ENCODE measurements at places on chromosomes 4 and X.

GRCh38 chr4:37780444-37781130 lies 45.9 kb upstream of the PGM2 start:
- DNase-seq: peak; percentile 5

- no peak for DNase-seq
Observed at GRCh38 chrX:8306291-8306925, 135.3 kb upstream of the VCX2 start.

DNA sequence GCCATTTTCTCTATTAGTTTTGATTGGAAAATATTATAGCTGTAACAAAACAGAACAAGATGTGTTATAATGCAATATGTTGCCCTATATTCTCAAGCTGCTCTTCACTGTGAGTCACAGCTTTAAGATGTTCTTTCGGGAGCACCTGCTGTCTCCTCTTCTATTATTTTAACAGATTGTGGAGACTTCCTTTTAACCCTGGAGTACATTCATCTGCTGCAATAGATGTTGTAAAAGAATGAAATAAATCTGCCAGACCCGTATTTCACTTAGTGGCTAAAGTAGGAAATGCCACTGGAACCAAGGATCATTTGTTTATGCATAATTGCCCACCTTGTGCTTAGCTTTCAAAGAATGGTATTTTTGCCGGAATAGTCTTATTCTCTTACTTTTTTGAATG lies 11.1 kb downstream of the LSM6 start:
- DNase-seq: no peak

DNA sequence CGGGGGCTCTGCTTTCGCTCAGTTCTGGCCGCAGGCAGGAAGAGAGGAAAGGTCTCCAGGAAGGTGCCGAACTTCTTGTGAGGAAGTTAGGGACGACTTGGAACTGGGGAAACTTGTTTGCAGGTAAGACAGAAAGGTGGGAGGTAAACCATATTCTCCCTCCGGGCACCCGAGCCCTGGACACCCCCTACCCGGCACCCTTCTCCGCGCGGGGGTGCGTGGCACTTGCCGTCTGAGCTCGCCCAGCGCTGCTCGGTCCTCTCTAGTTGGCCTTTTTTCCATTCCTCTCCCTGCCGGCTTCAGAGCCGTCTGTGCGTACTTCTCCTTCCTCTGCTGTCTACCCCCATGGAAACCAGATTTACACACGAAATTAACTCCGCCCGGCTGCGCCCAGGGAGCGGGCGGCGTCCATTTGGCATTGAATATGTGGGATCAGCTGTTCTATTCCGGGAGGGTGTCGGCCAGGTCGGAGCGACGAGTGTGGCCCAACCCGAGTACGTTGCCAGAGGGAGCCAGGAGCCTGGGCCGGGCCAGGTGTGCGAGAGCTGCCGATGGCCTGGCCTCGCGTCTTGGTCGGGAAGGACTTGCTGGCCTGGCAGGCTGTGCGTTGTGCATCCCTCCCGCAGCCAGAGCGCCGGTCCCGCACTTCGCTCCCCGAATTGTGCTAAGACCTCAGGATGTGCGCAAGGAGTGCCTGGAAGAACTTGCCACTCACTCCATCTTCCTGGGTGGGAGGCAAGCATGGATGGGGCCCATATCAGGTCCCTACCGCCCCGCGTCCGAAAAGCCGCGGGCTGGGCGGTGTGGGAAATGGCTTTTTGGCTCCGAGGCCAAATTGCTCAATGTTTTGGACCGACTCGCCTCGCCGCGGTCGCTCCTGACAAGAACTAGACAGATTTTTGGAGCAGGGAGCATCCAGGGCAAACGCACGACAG lies 1.7 kb downstream of the PDGFRA start:
- no peak for DNase-seq

DNA sequence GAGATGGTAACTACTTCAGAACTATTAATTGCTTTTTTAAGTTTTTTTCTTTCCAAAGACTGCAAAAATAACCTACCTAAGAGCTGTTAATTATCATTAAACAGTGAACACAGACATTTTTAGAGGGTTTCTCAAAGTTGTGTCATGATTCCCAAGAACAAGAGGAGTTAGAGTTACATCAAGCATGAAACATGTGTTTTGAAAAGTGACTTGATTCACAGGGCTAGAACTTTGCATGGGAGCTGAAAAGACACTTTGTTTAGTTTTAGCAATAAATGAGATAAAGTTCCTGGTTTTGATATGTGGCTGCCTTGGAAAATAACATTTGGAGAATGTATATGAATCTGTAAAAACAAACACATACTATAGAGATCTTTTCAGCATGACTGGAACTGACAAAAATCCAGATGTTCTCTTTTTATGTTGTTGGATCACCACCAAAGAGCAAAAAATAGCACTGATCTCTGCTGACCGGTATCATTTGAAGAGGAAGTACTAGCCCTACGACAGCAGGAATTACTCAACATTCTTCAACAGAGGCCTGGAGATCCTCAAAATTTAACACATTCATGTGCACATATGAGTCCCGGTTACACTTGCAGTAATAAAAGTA lies 173.0 kb upstream of the PCDH18 start:
- no peak for DNase-seq

GRCh38 chrX:39996536-39996935 lies 101.2 kb downstream of the BCOR start:
- no peak for DNase-seq

DNA sequence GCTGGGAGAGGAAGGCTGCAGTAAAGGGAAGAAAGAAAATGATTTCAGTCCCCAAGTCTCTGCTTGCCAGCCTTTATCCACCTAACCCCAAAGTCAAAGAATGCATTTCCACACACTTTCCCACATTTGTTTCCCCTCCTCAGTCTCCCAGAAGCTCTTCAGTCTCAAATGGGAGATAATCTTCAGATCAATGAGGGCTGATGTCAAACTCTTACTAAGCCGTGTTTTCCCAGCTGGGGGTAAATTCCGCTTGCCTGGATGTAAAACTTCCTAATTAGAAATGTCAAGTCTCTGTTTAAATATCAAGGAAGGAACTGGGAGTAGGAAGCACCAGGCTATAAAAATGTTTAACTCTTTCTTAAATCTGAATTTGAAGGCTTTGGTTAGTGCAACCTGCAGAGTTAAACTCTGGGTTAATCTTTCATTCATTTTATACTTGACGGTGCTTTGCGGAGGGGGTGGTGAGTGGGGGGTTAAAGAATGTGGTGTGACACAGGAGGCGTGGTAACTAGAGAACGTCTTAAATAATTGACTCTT lies 601.4 kb upstream of the ACTRT1 start:
- DNase-seq: no peak

DNA sequence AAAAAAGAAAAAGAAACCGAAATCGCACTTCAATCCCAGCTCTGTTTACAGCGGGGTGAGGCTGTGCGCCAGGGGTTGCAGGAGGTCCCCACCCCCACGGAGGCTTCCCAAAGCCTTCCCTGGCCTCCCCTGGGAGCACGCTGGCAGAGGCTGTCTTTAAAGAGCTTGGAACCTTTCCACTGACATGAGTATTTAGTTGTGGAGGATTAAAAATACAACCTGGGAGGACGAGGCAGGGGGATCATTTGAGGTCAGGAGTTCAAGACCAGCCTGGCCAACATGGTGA lies 69.1 kb downstream of the PPP2R2C start:
- DNase-seq: no peak

DNA sequence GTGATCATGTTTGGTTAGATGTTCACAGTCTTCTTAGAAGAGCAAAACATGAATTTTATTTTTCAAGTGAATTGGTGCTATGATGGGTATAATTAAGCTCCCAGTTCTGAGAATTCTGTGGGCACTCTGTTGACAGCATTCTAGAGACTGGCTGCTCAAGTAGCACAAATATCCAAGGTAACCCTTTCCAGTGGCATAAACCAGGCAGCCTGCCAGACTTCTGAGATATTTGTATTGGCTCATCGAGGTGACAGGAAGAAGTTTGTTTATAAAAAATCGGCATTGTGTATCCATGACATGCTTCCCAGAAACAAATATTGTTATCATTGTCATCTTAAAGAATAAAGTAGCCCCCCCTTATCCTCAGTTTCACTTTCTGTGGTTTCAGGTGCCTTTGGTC lies 28.3 kb downstream of the LANCL3 start:
- DNase-seq: no peak

- DNase-seq: no peak
Observed at GRCh38 chr4:180665481-180665880, 1577.7 kb upstream of the TENM3 start.

GRCh38 chrX:86148594-86148993 lies 343 bp downstream of the DACH2 start:
- DNase-seq: no peak

- no peak for DNase-seq
Observed at GRCh38 chr4:93317057-93317456, 511.5 kb upstream of the ATOH1 start.

DNA sequence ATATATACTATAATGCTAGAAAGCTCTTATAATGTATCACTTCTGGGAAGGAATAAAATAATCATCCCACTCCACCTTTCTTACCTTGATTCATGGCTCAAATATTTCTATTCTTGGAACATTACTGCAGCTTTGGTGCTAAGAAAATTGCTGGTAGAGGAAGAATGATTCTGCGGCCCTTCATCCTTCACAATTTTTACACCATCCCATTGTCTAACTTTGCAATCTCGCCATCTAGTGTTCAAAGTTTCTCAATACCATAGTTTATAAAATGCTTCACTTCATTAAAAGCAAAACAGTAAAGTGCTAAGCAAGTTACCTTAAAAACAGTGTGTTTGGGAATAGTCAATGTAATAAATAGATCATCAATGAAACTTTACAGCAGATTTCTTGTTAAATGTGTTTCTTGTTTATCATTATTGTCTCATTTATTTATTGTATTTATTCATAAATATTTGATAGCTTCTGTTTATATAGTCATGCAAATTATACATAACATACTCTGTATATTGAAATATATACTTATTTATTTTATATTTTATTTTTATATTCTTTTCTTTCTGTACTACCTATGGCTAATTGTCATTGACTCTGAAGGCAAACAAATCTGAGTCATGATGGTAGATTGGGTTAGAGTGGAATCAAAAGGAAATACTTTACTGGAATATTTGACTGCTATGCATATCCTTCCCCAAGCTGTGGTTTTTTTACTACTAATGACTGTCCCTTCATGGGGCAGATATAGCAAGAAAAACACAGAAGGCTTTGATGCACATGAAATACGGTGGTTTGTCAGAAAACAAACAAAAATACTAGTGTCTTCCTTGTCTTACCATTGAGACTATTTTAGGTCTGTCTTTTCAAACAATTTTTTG lies 390.7 kb downstream of the MAPK10 start:
- no peak for DNase-seq

GRCh38 chrX:26160301-26160700 lies at the start of gene MAGEB6B:
Gene MAGEB6B (plus strand): TSS chrX:26160601. CDS start chrX:26160601, 0 bp downstream.
- no peak for DNase-seq

- DNase-seq: no peak
Observed at GRCh38 chr4:167230744-167231143, 3.5 kb downstream of the SPOCK3 start.
